ENCODE measurements at places on chromosomes 1 and 21. TPM values are rescaled to one million over a fixed set of nuclear protein-coding genes. Genes with fewer than 3 reads are reported as not detected.

- no peak for DNase-seq
These were observed 4.3 kb downstream of the GPR153 start for GRCh38 chr1:6256645-6257044.

DNA sequence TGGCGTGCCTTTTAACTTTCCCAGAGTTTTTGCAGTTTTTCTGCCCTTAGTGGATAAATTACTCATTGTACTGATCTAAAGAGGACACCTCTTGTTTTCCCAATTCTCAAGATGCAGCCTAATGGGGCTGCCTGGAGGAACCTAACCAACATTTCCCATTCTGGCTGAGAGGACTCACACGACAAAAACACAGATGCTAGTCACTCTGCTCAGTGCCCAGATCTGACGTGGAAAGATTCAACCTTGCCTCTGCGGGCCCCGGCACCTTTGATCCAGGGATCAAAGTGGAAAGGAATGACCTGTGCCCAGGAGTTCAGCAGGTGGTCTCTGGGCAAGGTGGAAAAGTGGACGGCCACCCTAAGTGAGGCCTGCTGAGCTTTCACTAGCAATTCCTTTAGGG lies 162.4 kb upstream of the FMN2 start:
- DNase-seq: no peak

DNA sequence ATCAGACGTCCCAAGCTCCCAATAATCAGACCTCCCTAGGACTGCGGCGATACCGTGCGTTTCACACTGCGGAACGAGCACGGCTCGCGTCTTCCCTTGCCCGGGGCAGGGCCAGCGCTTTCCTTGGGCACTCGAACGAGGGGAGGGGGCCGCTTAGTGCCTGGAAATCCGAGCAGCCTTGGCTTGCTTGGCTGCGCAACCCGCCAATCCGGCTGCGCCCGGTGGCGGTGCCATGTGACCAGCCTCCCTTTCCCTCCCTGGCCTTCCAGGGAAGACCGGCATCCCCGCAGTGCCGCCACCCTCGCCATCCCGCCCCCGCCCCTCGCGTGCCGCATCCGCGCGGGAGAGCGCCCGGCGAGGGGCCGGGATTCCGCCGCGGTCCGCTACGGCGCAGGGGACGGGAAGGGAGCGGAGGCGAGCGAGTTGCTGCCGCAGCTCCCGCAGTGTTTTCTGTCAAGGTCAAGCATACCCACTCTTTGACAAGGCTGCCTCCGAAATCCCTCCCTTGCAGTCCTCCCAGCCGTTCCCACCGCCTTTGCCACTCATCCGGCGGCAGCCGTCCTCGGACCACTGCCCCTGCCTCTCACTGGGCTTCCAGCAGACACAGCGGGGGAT lies 8.3 kb upstream of the RNF19B start:
- DNase-seq: peak; percentile 91

GRCh38 chr1:202259705-202260104 lies 66.1 kb downstream of the LGR6 start:
- DNase-seq: no peak

DNA sequence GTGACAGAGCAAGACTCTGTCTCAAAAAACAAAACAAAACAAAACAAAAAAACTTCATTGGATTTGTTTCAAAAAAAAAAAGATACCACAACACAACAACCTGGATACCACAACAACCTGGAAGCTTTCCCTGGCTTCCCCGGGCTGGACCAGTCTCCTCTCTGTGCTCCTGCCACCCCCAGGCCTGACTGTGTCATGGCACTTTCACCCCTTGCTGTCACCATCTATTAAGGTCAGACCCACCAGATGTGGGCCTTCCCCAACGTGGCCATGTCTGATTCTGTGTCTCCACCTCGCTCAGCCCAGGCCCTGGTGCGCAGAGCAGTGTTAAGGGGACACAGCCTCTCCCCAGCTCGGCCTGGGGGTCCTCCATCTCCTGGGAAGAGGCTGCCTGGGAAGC lies 28.3 kb upstream of the ACOT11 start:
- DNase-seq: no peak

DNA sequence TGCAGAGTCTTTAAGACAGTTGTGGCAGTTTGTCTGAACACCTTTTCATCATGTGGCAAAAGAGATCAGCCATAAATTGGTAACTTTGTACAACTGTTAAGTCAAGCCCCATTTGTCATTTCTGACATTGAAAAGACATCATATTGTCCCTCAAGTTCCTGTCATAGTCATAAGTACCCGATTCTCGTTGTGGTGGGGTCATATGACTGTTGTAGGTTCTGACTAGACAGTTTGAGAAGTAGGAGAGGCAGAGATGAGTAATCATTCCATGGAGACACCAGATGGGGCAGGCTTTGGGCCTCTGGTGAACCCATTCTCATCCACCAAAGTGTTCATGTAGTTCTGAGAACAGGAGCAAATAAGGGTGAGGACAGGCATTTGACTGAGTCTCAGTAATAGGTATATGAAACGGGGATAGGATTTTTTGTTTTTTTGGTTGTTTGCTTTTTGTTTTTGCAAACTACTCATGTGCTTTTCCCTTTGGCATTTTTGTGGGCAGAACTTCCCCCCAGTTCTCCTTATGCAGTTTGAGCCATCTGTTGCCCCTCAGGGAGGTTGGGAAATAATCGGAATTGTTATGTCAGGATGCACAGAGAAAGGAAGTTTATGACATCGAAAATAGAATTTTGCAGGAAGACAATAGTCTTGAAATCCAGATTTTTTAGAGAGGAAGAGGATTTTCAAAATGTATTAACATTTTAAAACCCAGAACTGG lies 86.9 kb upstream of the KCNE2 start:
- no peak for DNase-seq

GRCh38 chr1:169132512-169133227 lies 26.2 kb downstream of the ATP1B1 start:
- DNase-seq: no peak

DNA sequence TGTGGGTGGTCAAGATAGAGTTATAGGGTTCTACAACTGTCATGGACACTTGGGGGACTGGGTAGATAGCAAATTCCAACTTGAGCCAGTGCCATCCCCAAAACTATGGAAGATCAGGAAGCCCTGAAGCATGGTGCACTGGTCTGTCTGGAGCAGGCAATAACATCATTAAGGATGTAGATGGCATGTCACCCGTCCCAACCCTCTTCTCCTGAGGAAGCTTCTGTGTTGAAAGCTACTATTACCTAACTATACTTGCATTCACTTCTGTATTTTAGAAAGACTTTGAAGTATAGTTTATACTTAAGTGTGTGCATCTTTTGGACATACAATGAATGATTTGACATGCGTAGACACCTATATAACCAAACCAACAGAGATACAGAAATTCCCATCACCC lies 32.9 kb downstream of the RABIF start:
- DNase-seq: no peak

- no peak for DNase-seq
These were observed 21.9 kb upstream of the MNDA start for GRCh38 chr1:158809256-158809655.

GRCh38 chr1:232655028-232655745 lies 25.3 kb upstream of the SIPA1L2 start:
- no peak for DNase-seq

The SIK1 gene
- total RNA-seq: 77.3 TPM

The OR2L13 gene
- total RNA-seq: not detected

The LCE1C gene
- total RNA-seq: not detected

The LIPI gene
- not detected for total RNA-seq

All from upper lobe of left lung (tissue), 6 donors.